Natural killer cell (primary cell): ENCODE measurements at places on chromosomes 5 and 9. TPM values are rescaled to one million over a fixed set of nuclear protein-coding genes. Genes with fewer than 3 reads are reported as not detected.
A peak's percentile ranks its signal among the peaks of the same experiment; 100 is the strongest.

DNA sequence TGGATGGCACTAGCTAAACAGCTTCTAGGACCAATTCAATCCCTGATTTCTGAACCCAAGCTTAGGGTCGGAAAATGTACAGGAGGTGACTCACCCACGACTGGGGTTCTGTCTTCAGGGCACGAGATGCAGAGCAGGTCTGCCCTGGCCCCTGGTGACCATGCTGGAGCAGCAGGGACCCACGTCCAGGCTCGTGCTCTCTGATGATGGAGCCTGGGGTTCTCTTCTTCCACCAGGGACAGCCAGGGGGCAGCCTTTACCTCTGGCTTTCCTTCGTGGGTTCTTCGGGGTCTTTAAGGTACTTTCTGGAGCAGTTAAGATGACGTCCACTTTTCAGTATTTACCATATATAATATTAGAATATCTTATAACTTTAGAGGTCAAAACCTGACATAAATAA is 2.1 kb downstream of the CFAP77 start:
- H3K36me3 ChIP-seq: no peaks in the 10 kb centered on the region
- H3K27me3 ChIP-seq: peaks cover 37% of the 10 kb centered on the region
- peaks cover 26% of the 10 kb centered on the region for H3K4me1 ChIP-seq
- no peak overlapping the region for H3K27ac ChIP-seq
- no peak overlapping the region for H3K4me3 ChIP-seq
- peak; percentile 59 for DNase-seq

The PCDHGA6 gene
- total RNA-seq: 0.21 TPM

- no peak for DNase-seq
- H3K4me1 ChIP-seq: no peaks in the 10 kb centered on the region
- no peaks in the 10 kb centered on the region for H3K27me3 ChIP-seq
- H3K27ac ChIP-seq: no peak overlapping the region
Observed at GRCh38 chr5:56346741-56347535, 113.8 kb upstream of the ANKRD55 start.

The NUTM2F gene
- not detected for total RNA-seq

- peaks cover 15% of the 10 kb centered on the region for H3K4me1 ChIP-seq
- H3K27ac ChIP-seq: no peak overlapping the region
- DNase-seq: no peak
- H3K36me3 ChIP-seq: peaks cover 6% of the 10 kb centered on the region
Observed at GRCh38 chr9:109014608-109015280, 1.4 kb upstream of the CTNNAL1 start.

DNA sequence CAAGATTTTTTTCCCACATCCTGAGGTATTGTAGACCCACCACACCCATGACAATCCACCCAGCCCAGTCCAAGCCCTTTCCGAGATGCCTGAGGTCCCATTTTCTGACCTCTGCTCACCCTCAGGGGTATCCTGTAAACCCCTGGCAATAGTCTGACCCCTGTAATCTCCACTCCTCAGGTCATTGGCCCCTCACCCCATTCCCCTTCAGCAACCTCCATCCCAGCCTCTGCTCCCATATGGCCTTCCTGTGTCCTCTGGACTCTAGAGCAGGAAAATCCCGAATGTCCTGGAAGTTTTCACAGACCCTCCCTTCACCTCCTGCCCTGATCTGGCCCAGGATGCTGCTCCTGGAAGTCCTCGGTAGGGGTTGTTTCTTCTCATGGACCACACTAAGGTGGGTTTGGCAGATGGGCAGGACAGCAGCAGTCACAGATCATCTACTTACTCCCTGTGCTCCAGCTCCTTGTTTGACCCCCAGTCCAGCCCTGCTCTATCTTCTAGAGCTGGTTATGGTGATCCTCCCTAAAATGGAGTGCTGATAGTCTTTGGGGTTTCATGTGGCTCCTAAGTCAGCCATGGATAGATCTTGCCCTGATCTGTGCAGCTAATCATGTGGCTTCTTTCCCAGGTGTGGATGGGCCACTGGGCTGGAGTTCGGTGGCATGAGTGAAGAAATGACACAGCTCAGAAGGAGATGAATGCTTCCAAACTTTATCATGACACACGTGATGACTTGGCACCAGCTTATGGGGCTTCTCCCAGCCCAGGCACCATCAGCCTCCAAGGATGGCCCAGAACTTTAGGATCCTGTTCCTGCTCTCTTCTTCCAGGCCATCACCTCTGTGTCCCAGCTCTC is 12.0 kb upstream of the ACSL6 start:
- no peaks in the 10 kb centered on the region for H3K36me3 ChIP-seq
- peaks cover 58% of the 10 kb centered on the region for H3K4me1 ChIP-seq
- H3K27me3 ChIP-seq: no peaks in the 10 kb centered on the region
- no peak overlapping the region for H3K27ac ChIP-seq

DNA sequence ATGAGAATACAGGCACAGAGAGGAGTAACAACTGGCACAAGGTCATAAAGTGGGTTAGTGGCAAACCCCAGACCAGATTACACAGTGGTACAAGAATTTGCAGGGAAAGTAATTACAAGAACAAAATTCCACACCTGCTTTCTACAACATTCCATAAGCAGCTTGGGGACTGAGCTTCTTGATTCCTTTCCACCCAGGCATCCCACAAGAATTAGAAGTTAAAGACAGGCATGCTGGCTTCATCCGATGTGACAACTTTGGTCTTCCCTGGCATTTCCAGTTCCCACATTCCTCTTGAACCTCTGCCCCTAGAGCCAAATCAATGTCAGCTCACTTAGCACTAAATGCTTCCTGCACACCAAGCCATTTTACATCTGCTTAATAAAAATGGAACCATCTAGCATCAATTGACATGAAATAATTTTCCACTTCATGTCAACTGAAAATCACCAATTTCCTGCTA is 435.8 kb upstream of the PAPPA start:
- no peaks in the 10 kb centered on the region for H3K27me3 ChIP-seq
- H3K4me1 ChIP-seq: no peaks in the 10 kb centered on the region
- H3K36me3 ChIP-seq: no peaks in the 10 kb centered on the region
- H3K4me3 ChIP-seq: no peak overlapping the region

DNA sequence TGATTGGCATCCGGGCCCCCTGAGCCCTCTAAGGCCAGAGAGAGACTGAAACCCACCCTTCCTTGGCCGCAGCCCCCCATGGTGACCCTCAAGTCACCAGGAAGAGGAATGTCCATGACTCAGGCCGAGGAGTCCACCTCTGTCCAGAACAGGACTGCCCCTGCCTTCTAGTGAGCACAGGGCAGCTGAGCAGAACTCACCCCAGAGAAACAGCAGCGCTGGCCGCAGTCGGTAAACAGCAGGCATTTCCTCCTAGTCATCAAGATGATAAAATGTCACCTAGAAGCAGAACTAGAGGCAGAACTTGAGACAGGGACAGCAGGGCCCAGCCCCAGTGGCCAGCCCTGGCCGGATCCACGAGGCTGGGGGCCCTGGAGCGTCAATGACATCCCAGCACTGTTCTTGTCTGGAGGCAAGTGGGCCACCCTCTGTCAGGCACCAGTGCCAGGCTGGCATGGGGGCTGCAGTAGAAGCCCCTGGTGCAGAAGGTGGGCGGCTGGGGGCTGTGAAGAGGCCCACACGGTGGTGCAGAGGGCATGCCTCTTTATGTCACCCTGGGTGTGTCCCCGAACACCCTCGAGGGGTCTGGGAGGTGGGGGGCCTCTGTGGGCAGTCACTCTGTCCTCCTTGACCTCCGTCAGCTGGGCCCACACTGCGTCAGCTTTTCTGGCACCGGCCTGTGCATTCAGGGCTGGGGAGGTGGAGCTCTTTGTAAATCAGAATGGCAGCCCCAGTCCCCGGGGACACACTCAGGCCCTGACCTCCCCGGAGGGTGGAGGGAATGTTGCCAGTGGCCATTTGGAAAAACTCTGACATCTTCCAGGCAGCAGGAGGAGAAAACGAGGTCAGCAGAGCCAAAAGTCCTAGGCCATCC is 83.0 kb downstream of the NTNG2 start:
- H3K36me3 ChIP-seq: no peaks in the 10 kb centered on the region
- H3K4me3 ChIP-seq: no peak overlapping the region
- no peak overlapping the region for H3K27ac ChIP-seq
- H3K27me3 ChIP-seq: peaks cover 8% of the 10 kb centered on the region
- DNase-seq: no peak
- peaks cover 25% of the 10 kb centered on the region for H3K4me1 ChIP-seq

GRCh38 chr9:134301387-134302129 is 24.7 kb upstream of the RXRA start:
- peak overlapping the region; percentile 64 for H3K27ac ChIP-seq
- H3K4me1 ChIP-seq: peaks cover 29% of the 10 kb centered on the region
- DNase-seq: peak; percentile 57
- H3K4me3 ChIP-seq: no peak overlapping the region
- H3K27me3 ChIP-seq: peaks cover 10% of the 10 kb centered on the region
